Endothelial cell (in vitro differentiated cells): ENCODE measurements at places on chromosomes 6 and 20.

DNA sequence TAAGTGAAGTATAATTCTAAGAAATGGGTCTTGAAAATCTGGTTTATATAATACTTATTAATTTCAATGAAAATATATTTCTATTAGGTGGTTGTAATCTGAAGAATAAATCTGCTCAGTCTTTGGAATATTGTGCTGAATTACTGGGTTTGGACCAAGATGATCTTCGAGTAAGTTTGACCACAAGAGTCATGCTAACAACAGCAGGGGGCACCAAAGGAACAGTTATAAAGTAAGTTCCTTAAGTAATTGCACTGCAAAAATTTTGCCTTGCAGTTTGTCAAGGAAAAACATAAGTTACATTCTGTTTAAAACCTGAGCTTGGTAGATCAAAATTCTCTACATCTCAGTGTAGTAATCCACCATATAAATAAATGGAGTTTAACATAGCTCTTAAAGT, 106.0 kb downstream of the MYO6 start:
- DNase-seq, result peak; percentile 29

GRCh38 chr20:36446557-36446956, 94.8 kb upstream of the MYL9 start:
- DNase-seq, result no peak

DNA sequence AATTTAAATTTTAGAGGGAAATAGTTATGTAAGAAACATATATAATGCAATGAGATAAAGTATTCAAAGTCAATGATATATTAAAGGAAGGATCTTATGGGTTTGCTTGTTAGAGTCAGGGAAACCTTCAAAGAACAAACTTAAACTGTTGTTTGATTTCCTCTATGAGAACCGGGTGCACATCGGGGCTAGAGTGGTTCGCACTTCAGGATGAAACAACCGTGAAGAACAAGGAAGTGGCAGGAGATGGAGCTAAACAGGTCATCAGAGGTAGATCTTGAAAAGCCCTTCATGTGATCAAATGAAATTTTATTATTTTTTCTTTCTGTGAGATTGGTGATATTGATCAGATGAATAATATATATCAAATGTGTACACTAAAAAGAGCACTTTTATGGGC, 951.9 kb upstream of the FLRT3 start:
- no peak for DNase-seq

DNA sequence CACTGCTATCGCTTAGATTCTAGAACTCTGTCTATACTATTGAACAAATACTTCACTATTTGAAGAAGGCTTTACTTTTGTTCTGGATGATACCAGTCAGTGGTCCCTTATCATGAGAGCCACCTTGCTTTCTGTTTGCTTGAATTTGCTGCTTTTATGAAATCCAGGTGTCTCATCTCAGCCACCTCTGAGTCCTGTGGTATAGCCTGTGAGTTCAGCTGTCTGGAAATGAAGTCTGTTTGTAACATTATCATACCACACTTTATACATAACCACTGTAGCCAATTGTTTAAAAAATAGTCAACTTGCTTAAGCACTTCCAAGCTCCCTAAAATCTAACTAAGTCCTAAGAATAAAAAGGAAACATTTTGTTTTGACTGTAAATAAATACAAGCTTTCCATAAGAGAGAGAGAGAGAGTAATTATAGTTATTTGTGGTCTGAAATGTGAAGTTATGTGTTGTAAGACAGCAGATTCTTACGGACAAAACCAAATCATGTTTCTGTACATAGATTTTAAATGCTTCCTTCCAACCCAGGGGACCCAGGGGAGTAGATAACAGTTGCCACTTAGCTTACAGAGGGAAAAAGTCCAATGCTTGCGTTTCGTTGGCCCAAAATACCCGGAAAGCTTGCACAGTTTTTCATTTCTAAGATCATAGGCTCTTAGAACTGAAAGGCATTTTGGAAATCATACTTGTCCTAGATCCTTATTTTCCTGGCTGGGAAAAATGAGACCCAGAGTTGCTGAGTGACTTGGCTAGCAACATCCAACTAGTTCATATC, 1107.8 kb upstream of the FLRT3 start:
- no peak for DNase-seq

- DNase-seq, result no peak
These were observed 33.1 kb upstream of the ASF1A start for GRCh38 chr6:118860880-118861279.
